NCI-H2029 (cell line): ENCODE measurements at places on chromosomes 2 and 18.

DNA sequence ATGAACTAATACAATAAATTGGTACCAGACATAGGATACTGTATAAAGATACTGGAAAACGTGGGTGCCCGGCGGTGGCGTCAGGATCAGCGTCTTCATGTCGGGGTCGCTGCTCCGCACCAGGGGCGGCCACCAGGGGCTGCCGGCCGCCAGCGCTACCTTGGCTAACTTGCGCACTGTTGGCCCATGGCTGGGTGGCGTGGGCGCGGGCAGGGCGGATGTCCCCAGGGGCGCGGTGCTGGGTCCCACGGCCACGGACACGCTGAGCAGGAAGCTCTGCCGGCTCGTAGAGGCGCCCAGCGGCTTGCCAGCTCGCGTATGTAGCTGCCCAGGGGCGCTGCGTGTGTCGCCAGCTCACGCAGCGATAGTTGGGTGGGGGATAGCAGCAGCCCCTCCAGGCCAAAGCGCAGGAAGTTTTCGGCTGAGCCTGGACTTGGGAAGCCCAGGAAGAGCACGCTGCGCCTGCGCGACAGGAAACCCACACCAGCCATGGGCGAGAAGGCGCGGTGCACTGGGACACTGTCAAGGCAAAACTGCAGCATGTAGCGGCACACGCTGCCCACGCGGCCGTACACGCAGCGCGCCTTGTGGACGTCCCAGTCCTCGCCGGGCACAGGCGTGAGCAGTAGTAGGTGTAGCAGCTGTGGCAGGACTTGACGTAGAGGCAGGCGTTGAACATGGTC is 299.9 kb downstream of the CCDC74A start:
- no peak for DNase-seq

DNA sequence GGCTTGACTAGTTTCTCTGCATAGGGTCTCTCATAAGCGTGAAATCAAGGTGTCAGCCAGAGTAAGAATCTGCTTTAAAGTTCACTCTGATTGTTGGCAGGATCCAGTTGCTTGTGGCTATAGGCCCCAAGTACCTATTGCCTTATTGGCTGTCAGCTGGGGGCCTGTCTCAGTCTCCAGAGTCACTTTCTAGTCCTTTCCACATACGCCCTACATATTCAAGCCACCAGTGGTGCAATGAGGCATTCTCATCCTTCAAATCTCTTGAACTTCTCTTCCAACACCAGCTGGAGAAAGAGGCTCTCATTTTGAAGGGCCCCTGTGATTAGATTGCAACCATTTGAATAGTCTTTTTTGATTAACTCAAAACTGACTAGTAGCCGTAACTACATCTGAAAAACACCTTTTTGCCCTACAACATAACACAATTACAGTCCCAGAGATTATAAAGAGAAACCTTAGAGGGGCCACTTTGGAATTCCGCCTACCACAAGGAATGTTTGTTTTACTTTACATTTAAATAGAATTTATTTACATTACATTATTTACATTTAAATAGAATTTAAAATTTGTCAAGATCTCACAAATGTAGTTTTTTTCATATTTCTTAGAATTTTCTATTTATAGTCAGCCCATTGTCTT is 520.1 kb downstream of the DSC3 start:
- DNase-seq = no peak

DNA sequence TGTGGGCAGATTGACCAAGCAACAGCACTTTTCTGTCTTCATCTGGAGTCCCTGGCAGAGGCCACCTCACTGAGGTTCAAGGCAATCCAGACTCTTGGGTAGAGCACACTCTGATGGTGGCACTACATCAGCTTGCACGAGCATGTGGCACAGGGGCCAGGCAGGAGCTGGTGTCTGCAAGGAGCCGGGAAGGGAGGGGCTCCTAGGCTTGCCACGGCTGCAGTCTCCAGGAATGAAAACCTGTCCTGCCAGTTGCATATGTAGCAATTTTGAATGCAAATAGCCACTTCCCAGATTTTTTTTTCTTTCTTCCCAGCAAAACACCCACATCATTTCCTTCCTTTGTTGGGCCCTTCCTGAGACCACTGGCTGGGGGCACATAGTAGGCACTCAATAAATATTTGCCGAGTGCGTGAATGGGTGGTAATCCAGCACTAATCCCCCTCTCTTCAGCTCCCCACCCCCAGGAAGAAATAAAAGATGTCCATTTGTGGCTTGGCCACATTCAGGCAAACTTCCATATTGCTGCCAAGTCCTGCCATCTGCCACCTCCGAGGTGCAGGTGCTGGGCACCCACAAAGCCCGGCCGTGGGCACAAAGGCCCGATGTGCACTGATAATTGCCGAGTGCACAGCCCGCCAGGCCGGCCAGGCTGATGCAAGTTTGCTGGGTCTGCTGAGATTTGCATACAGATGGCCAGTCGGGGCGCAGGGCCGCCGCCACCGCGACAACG is 72.4 kb downstream of the MYCN start:
- no peak for DNase-seq

DNA sequence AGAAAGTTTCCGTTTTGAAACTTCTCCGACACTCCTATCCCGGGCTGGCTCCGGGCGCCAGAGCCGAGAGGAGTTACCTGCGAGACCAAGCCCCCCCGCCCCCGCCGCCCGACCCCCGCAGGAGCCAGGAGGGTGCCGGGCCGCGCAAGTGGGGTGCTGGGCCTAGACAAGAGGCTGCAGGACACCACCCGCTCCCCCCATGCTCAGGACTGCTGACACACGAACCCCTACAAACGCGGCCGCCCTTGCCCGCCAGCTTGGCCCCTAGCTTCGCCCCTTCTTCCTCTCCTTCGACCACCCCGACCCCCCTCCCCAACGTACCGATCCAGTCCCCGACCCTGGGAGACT is 497 bp downstream of the PLA2R1 start:
- DNase-seq = no peak

- DNase-seq = no peak
Measured at GRCh38 chr2:173874003-173874893, 90.9 kb downstream of the SP3 start.
